ENCODE measurements at places on chromosomes 2 and 18.

DNA sequence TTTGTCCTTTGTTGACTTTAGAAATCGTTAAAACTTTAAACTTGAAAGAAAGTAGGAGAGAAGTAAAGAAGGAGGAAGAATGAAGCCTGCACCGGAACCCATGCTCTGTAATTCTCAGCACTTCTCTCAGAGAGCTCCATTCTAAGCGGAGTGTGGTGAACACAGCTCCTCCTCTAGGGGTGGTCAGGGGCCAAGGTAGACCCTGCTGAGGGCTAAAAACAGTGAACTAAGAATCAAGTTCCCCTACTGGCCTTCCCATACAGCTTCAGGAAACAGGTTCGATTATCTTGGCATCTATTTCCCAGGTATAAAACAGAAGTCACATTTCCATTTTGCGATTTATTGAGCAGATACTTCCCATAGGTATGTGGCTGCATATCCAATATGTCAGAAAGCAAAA is 92.7 kb upstream of the ASAP2 start:
- DNase-seq = no peak

- no peak for DNase-seq
These were observed 20.1 kb upstream of the TTC39C start for GRCh38 chr18:23994361-23994902.

- DNase-seq = no peak
These were observed 113.7 kb downstream of the XRCC5 start for GRCh38 chr2:216222650-216223352.

DNA sequence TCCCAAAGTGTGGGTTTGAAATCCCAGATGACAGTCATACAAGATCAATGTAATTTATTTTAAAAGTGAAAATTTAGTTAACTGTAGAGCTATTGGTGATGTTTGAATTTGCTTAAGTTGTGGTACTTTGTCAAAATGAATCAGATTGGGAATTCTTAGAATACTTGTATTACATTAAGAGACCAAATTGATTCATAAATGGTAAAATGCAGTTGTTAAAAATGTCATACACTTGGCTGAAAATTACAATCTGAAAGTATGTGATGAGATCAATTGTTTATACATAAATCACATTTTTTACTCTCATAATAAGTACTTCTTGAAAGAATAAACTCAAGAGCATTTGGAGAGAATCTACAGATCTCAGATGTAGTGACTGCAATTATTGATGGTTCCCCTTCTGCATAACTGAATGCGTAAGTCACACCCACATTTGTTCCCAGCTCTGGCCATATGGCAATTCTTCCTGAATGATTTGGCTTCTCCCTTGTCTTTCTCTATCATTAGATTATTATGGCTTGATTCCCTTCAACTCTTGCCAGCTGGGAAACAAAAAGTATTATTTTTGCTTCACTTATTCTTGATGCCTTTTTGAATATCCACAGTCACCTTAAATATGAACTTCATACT is 558.5 kb downstream of the CPS1 start:
- DNase-seq = no peak

DNA sequence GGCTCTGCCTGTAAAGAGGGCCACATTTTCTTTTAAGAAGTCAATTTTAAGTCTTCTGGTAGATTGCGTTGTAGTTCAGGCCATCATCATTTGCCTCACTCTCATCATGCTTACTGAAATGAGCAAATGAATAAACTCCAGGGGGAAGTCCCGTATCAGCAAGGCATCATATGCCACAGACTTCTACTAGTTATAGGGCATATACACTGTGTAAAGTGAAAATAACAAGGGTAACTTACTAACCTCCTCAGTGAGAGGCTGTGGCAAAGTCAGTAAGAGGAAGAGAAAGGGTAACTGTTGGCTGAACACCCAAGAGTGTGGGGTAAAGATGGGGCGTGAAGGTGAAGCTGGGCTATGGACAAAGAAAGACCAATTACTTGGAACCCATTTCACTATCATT is 456.2 kb downstream of the SPAG16 start:
- no peak for DNase-seq

GRCh38 chr2:181570833-181571661 is 85.9 kb downstream of the CERKL start:
- no peak for DNase-seq

- DNase-seq = no peak
These were observed 84.4 kb downstream of the KCNS3 start for GRCh38 chr2:17962876-17963275.

DNA sequence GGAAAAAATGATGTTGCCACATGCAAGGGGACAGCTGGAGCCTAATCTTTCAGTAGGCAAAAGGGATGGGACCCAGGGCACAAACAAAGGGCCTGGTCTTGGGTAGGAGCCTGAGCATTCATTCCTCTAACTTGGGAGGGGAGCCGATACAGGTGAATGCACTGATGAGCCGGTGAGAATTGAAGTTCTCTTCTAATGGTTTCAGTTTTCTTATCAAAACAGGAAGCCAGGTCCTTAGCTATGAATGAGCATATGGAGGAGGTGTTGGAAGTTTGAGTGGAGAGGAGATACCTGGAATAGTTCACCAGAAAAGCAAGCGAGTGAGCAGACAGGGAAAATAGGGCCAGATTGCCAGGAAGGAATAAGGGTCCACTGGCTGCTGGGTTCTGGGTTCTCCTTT is 10.1 kb downstream of the DPP4 start:
- no peak for DNase-seq

DNA sequence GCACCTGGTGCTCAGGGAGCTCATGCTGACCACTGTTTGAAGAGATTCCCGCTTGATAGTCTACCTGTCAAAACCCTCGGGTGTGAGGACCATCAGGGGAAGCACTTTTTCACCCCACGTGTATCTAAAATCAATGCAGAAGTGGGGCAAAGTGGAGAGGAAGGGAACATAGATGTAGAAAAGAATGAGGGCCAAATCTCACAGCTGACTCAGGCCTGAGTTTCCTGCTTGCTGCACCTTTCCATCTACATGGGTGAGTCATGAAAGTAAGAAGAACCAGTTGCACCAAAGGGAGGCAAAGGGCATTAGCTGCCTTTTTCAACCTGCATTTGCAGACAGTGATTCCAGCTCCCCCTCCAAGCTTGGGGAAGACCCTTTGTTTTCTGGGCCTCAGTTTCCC is 100.2 kb upstream of the MYCN start:
- no peak for DNase-seq

GRCh38 chr2:142723236-142723635 is 154.2 kb upstream of the KYNU start:
- no peak for DNase-seq

- no peak for DNase-seq
These were observed 126.2 kb downstream of the METTL8 start for GRCh38 chr2:171307560-171307959.
